NCI-H1048 (cell line): ENCODE measurements at places on chromosomes 1 and 21.
A peak's percentile ranks its signal among the peaks of the same experiment; 100 is the strongest.

GRCh38 chr21:26365849-26366248, 195.3 kb upstream of the APP start:
- DNase-seq: no peak

GRCh38 chr21:28228636-28228995, 764.1 kb downstream of the LTN1 start:
- DNase-seq: no peak

GRCh38 chr21:33374450-33375096, 28.6 kb upstream of the IFNGR2 start:
- DNase-seq: no peak

DNA sequence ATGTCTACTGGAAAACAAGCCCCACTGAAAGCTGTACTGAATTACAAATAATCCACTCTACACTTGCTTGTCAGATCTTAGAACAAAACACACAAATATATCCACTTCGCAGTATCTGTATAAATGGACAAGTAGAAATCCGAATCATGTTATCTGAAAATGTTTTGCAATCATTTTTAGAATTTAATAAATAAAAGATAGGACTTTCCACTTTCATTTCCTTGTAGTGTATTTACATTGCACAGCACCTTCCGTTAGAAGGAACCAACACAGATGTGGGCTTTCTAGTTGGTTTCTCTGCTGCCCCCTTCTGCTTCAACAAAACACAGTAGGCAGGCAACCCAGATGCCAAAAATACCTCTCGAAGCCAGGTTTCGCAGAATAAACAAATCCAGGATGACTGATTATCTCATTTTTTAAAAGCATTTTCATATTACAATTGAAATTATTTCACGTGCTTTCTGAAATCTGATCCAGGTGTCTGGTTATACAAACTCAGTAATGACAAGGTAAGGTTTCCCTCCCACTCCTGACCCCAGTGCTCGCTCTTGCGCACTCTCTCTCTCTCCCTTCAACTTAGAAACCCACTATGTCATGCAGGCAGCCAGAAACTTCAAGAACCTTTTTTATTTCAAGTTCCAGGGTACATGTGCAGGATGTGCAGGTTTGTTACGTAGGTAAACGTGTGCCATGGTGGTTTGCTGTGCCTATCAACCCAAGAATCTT, 389.9 kb downstream of the SMYD3 start:
- DNase-seq: peak; percentile 58

GRCh38 chr1:231395076-231395997, 26.8 kb downstream of the EGLN1 start:
- DNase-seq: no peak

- no peak for DNase-seq
Measured at GRCh38 chr1:116428576-116428975, 55.5 kb downstream of the ATP1A1 start.

DNA sequence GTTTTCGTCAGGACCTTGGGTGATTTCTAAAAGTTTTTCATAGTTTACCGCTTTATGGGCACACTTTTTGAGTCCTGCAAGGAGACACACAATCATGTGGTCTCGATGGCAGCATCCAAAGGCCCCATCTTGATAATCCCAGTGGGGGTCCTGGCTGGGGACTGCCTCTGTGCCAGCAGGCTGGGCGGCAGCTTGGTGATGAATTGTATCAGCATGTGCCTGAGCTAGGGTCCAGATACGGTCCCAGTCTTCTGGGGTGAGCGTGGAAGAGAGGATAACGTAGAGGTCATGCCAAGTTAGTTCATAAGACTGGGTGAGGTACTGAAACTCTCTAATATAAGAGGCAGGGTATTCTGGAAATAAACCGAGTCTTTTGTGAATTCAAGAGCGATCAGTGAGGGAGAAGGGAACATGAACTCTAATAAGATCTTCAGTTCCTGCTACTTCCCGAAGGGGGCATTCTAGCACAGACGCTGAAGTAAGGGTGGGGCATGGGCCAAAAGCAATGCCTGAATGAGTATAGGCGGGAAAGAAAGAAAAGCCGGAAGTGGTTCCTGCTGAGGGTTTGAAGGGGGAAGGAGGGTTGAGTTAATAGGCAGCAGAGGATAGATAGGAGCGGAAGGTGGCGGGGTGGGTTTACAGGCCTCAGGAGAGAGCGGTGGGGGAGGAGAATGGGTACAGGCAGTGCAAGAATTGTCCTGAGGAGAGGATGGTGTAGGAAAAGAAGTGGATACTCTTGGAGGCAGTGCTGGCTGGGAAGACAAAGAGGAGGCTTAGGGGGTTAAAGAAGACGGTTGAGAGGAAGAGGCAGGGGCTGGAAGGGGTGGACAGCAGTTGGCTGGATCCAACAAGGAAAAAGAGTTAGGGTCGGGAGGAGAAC, 1.6 kb downstream of the ERVH48-1 start:
- peak; percentile 88 for DNase-seq

DNA sequence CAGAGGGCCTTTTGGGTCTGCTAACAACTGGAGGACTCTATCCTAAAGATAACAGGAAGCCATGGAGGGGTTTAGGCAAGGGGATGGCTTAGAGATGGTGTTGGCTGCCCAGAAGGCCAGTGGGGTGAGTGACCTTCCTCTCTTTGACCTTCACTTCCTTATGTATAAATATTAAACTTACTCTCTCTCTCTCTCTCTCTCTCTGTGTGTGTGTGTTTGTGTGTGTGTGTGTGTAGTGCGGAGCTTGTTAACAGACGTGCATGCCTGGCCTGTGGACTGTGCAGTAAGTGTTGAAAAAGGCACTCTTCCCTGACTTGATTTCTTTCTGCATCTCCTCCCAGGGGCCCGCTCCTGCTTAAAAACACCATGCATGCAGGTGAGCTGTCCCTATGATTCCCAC, 10.0 kb downstream of the MROH7 start:
- DNase-seq: no peak

- no peak for DNase-seq
Measured at GRCh38 chr1:241482761-241483250, 36.7 kb downstream of the FH start.

DNA sequence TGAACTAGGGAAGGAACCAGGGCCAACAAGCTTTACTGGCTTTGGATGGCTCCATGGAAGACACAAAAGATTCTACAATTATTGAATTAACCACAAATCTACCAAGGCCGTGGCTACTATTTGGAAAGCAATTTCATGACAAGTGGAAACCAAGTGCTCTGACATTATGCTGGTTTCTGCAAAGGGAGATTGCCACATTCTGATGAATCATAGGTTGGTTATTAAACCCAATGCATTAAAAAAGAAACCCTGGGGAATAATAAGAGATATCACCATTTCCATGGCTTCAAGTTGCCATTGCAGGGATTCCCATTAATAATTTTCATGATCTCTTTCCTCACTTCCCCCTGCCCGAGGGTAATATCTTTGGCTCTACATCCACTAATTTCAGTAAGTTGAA, 359.2 kb upstream of the NCAM2 start:
- no peak for DNase-seq

GRCh38 chr1:68046885-68047658, 3.4 kb downstream of the DIRAS3 start:
- DNase-seq: no peak

DNA sequence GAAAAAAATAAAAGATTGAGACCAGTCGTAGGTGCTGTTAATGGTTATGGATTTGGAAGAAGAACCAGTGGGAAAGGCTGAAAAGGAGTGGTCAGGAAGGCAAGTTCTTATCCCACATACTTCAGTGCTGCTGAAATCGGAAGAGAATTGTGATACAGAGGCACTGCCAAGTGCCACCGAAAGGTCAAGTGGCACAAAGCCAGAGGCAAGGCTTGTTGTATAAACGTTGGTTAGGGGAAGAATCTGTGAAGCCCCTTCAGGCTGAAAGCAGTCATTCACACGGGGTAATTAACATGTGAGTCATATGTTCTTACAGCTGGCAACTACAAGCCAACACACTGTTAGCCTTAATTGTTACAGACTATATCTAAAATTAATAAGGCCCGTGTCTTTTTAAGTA, 48.8 kb downstream of the ZBTB40 start:
- no peak for DNase-seq

- no peak for DNase-seq
Measured at GRCh38 chr1:222787729-222788128, 27.1 kb upstream of the DISP1 start.

GRCh38 chr1:209855006-209855405, 27.2 kb downstream of the UTP25 start:
- no peak for DNase-seq

- no peak for DNase-seq
Measured at GRCh38 chr1:99955375-99955774, 14.4 kb upstream of the SLC35A3 start.

DNA sequence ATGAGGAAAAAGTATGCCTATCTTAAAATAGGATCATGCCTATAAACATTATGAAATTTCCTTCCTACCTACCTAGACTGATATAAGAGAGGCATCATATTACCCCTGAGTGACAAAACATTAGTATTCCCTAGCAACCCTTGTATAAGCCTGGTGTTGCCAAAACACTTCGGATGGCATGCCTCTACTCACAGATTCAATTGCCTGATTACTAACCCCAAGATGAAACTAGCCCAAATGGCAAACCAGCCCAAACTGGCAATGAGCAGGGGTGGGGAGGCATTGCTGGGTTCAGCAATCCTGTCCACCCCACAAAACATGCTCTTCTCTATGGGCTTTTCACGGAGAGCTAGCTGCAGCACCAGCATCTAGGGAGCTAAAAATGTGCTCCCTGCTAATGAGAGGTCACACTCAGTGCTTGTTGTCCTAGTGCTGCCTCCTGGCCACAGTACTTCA, 13.9 kb downstream of the PALMD start:
- no peak for DNase-seq

GRCh38 chr1:198642983-198643382, 4.1 kb downstream of the PTPRC start:
- DNase-seq: no peak

GRCh38 chr1:31723828-31724359, 20.1 kb upstream of the COL16A1 start:
- DNase-seq: no peak

- DNase-seq: no peak
Measured at GRCh38 chr1:174040387-174040786, 18.2 kb upstream of the RC3H1 start.

DNA sequence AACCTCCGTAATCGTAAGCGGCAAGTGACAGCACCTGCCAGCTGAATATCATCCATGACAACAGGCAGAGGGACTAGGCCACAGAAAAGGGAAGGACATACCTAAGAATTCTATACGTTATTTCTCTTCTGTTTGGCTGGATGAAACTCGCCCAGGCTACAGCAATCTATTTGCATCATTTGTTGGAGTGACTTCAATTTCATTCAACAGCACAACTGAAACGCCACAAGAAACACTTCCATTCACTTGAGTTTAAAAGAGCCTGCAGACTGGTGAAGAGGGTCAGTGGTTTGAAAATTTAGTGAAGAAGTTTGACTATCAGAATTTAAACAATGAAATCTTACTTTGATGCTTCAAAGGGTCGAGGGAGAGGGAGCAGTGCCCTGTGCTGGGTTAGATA, 378.7 kb downstream of the LMO4 start:
- no peak for DNase-seq

- DNase-seq: no peak
Measured at GRCh38 chr1:67250051-67250653, 57.5 kb upstream of the IL12RB2 start.

DNA sequence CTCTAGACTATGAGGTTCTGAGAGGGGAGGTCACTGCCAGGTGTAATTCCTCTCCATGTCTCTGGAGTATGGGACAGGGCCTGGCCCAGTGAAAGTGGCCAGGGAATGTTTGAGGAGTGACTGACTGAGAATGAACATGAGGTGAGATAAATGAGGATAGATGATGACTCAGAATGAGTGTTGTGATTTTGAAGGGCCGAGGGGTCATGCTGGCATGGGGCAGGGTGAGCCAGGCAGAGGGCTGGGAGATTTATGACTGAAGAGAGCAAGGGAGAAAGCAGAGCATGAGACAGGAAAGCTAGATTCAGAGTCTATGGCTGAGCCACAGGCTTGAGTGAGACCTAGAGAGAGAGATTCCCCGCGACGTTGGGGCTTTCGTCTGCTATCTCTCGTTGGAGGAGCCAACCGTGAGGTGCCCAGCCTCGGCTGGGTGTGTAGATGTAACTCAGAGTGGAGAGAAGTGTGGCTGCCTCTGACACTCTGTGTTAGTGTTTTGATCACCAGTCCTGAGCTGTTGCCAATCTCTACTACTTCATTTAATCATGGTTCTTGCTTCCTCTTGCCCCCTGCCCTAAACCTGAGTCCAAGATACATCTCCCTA, 50.1 kb downstream of the FOXD2 start:
- DNase-seq: no peak

- DNase-seq: no peak
Measured at GRCh38 chr1:97373000-97373399, 547.8 kb downstream of the DPYD start.

DNA sequence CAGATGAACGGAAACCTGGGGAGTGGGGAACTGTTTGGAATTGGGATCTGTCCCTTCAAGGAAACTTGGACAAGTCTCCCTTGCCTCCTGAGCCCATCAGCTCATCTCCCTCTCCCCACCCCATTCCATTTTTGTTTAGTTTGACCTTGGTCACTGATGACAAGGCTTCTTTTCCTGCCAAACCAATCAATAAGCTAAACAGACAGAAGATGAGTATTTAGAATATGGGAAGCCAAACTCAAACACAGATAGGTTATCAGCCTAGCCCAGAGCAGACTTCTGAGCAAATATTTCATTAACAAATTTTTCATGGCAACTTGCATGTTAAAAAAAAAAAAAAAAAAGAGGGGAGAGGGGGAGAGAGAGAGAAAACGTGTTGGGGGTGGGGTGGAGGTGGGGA, 337.2 kb upstream of the PROX1 start:
- no peak for DNase-seq

DNA sequence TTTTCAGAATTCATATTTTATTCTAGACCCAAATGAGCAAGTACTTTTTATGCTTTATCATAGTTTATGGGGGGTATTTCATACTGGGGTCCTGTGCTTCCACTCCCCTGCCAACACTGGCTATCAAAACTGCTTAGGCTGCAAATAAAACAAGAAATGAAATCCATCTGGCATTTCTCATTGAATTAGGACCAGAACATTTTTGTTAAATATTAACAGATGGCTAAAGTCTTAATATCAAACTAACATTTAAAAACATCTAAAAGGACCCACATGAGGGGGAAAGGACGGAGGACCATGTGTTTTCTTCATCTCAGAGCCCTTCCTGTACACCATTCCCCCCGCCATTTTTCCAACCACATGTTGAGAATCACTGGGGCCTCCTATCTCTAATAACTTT, 167.5 kb upstream of the C1orf105 start:
- DNase-seq: no peak
